Jurkat, Clone E6-1 (cell line): ENCODE measurements at places on chromosomes 6 and 20.

DNA sequence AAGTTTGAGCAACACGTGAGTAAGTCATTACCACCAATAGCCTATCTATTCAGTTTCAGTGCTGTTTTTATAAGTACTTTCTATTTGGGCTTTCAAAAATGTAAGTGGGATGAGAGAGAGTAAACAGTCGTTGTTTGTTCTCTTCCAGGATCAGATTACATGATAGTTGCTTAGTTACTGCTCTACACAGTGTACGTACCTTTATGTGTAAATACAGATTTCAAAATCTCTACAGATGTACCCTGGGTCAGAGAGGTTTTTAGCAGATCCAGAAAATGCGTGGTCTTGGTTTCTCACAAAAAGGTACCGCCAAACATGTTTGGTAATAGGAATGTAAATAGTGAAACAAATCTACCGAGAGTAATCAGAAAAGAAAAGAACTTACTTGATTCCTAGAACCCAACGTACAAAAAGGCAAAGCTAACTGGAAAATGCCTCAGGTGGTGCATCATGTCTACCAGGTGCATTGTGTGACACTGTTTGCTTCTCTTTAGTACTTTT, 421.1 kb downstream of the BCKDHB start:
- DNase-seq = no peak

DNA sequence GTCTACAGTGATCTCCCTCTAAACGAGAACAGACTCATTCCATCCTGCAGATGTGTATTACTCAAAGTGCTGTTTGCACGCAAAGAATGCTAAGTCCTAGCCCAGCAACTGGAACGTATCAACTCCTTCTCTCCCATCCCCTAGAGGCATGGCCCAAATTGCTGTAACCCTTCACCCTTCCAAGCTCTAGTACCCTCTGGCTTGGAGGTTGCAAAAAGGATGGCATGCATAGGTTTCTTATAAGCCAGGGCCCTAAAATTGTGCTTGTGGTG, 71.5 kb upstream of the TGM3 start:
- DNase-seq = no peak

DNA sequence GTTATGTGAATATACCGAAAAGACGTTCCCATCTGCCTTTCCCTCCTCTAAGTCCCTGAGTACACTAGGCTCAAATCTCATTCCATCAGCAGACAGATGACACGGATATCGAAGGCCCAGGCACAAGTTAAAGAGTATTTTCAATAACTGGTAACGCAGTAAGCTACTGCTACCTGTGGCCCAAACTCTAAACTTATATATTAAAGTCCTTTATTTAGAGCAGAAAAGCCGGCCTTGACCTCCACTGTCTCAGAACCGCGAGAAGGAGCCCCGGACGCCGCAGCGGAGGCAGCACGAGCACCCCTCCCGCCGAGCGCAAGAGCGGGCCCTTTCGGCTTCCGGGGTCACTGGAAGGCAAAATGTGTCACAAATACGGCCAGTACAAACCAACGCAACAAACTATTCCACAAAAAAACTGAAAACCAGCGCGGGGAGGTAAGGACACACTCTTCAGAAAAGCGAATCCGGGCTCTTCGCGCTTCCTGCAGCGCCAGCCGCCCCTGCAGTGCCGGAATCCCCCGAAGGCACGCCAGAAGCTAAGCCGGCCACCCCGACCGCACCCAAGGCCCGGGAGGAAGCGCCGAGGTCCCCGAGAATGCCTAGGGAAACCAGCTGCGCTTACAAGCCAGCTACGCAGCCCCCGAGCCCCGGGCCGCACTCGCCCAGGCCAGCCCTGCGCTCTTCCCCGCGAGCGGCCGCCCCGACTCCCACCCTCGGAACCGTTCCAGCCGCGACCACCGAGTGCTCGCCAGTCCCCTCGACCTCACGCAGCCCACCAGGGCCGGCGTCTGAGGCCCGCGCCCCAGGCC, 681 bp downstream of the DIDO1 start:
- DNase-seq = no peak

DNA sequence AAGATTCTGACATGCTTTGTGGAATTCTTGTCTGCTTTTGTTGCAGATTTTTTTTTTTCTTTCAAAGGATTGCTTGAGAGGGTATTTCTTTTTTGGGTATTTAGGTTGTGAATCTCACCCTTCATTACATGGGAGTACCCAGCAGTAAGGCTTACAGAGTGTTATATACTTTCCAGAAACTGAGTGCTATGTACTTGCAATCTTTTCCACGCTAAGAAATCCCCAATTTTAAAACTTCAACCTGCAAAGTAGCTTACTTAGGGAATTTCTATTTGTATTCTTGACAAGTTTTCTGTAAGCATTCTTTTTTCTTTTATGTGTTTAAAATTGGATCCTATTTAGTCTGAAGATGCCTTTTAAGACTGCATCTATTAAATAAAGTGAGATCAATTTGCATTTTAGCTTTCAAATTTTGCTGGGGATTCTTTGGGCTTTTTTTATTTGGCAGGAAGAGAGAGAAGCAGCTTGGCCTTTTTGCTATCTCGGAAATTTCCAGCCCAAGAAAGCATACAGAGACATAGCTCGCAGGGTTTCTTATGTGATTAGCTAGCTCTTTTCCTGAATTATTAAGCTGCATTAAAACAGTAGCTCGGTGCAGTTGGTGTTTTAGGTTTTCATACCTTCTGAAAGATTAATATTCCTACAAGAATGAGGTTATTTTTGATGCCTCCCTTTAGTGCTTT, 42.6 kb downstream of the KCNS1 start:
- DNase-seq = no peak

- DNase-seq = no peak
Observed at GRCh38 chr20:49859011-49859410, 46.4 kb downstream of the SLC9A8 start.

DNA sequence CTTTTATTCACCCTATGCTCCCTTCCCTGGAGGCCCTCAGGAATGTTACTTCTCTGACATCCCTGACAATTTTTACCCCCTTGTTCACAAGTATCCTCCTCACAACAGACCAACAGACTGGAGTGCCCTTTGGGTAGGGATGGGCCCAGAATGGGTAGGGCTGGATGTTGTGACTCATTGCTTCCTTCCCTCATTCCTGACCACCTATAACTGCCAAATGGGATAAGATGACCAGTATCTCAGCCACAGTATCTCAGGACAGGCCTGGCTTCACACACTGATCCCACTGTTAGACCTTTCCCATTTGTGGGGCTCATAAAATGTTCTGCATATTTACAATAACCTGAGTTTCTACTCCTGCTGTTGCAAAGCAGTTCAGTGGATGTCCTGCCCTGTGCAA, 223.0 kb upstream of the LRFN2 start:
- DNase-seq = no peak

GRCh38 chr6:20998748-20999448, 464.6 kb downstream of the CDKAL1 start:
- no peak for DNase-seq

DNA sequence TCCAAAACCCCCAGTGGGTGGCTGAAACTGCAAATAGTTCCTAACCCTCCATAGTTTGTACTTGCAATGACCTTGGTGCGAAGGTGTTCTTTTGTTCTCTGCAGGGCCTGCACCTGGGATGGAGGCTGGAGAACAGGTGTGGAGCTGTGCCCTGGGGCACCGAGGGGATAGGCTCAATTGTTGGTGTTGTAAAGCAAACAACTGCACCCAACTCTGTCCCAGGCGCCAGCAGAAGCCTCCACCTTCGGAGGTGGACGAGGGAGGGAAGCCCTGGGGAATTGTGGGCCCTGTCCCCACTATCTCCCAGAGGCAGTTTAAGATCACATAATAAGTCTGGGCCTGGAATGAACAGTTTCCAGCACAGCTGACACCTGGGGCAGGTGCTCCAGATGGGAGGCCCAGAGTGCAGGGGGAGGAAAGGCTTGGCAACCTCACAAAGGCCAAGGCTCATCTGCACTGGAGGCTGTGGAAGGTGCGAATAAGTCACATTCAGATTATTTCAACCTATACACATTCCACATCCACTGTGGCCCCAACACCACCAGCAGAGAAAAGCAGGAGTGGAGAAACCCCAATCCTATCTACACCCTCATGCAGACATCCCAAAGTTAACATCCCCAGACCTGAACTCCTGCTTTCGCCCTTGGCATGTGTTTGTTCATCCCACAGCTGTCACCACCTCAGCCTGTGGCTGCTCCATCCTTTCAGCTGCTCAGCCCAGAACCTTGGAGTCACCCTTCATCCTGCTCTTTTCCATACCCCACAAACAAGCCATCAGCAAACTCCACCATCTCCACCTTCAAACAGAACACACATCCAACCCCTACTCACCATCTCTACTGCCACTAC, 12.3 kb upstream of the CBFA2T2 start:
- DNase-seq = no peak

GRCh38 chr6:125275779-125276178, 26.0 kb downstream of the HDDC2 start:
- no peak for DNase-seq

DNA sequence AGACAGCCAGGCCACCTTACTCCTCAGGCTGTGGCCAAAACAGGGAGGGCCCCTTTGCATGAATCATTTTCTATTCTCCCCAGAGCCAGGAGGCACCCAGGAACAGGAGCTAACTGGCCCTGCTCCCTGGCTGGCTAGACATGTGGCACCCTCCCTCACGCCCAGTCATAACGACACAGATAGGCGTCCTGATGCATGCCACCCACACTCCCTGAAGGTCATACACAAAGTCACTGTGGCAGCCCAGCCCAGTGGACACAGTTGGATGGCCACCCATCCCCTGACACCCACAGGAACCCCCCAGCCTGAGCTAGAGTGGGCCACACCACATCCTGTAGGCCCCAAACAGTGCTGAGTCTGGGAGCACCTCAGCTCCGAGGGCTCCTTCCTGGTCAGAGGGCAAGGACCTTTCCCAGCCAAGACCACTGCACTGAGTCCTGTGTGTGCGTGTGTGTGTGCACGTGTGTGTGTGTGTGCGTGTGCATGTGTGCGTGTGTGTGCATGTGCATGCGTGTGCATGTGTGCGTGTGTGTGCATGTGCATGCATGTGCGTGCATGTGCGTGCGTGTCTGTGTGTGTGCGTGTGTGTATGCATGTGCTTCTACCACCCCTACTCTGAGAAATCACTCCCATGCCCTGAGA, 21.6 kb downstream of the TFEB start:
- no peak for DNase-seq

- no peak for DNase-seq
Observed at GRCh38 chr6:34196833-34197195, 39.9 kb upstream of the HMGA1 start.

GRCh38 chr20:23763345-23763744, 12.6 kb upstream of the CST1 start:
- no peak for DNase-seq

GRCh38 chr6:159989492-159990480, 20.9 kb downstream of the IGF2R start:
- DNase-seq = no peak

DNA sequence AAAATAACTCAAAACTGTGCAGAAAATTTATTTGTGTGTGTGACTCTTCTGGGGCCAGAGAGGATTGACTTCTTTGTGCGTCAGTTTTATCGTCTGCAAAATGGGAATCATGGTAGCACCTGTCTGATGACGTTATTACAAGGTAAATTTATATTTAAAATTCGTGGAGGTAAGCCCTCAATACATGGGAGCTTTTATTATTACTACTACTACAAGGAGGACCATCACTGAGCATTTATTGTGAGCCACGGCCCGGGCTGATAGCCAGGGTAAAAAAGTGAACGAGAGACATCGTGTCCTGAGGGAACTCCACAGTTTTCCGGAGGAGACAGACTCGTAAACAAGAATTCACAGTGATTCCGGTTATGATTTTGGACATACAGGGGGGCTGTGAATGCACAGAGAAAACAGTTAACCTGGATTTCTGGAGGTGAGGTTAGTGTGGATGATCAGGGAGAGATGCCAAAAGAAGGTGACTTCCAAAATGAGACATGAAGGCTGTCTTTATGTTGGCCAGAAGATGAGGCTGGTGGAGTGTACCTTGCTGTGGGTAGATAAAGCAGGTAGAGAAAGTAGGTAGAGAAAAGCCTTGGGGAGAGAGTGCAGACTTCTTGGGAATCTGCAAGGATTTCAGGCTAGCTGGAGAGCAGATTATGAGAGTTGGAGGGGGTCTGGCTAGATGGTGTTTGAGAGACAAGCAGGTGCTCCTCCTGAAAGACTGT, 10.6 kb upstream of the SERINC3 start:
- no peak for DNase-seq

DNA sequence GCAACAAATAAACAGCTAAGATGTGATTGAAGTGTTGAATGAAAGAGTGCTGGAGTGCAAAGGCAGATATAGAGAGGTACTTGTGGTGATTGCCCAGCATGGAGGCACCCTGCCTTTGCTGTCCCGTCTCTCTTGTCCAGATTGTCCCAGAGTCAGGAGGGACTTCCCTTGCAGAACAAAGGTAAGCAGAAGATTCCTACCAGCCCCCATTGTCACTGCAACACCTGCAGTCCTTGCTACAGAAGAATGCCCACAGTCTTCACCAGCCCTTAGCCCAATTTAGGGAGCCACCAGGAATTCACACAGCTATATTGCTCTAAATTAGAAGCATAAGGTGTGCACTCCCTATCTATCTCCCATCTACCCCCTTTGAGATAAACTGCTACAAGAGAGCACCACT, 491.8 kb downstream of the KIF16B start:
- DNase-seq = no peak

DNA sequence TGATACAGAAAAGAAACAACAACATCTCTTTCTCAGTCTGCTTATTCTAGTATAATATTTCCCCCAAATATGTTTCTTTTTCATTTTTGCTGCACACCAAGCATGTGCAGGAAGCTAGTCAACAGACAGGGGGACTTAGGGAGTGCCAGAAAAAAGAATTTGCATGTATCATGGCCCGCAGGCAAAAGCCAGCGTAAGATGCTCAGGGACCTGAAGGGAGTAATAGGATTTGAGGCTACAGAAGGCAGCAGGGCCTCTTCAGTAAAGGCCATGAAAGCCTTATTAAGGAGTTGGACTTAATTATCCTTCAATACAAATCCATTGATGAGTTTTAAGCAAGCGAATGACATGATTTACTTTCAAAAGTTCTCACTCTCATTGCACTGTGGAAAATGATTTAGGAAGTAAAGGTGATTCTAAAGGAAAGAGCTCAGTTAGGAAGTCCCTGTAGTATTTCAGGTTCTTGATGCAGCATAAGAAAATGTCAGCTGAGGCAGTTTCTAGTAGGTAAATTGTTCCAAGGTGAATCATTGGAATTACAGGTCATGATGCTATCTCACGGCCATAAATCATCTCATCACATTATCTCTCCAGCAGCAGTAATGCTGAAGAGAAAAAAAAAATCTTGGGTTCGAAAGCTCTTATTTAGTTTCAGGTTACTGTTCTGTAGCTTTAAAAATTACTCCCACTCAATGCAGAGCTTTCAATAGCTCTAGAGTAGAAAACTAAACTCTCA, 94.8 kb downstream of the PTCHD4 start:
- DNase-seq = no peak

- DNase-seq = no peak
Observed at GRCh38 chr20:62190639-62191411, 8.0 kb downstream of the MTG2 start.

DNA sequence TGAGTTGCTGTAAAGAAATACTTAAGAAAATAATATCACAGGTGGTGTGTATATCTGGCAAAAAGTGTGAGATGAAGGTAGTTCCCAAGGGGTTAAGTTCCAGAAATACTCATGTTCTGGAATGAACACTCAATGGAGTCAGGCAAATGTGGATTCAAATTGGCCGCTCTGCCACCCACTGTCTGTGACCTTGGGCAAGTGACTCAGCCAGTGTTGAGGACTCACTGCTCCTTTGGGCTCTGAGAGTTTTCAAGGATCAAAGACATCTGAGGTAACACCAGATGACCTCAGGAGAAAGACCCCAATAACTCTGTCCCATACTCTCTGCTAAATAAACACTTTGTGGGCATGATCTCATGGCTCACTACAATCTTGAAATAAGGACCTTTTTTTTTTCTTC, 59.2 kb upstream of the EYA2 start:
- DNase-seq = no peak

- DNase-seq = no peak
Observed at GRCh38 chr6:139820210-139820609, 445.8 kb upstream of the CITED2 start.
